Stimulated activated CD4-positive, alpha-beta T cell treated with anti-CD3 and anti-CD28 coated beads, Interleukin-1b, Interleukin-23, amount 100 ng/mL, for 24 hours (primary cell): ENCODE measurements at places on chromosomes 7 and 10.
A peak's percentile ranks its signal among the peaks of the same experiment; 100 is the strongest.

GRCh38 chr10:60359066-60359465 lies 30.6 kb downstream of the ANK3 start:
- DNase-seq = no peak

DNA sequence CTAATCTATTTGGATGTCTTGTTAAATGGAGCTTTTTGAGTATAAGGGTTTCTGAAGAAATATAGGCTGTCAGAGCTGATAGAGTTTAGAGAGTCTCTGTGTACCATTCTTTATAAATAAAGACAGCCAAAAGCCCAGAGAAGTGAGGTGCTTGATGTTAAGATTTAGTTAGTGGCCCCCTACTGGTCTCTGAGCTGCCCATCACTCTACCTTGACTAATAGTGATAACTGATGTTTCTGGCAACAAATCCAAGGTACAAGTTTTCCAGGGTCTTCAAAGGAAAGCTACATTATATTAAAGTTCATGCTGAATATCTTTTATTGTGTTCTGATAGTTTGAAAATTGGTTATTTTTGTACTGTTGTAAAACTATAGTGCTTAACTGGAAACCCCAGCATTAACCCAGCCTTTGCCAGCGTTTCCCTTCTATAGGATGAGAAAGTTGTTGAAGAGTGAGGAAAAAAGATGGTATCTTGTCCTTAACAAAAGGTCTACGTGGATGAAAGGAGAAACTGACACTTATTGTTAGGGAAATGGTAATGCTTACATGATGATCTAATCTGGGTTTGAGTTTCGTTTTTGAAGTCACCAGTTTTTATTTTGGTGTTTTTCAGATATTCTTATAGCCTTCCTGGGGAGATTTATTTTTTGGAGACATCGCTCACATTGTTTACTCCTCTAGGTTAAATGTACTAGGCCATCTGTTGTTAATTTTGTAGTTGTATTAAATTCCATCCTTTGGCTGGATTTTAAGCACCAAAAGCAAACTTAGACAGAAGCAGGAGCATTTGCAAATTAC lies 79.0 kb downstream of the AUTS2 start:
- DNase-seq = no peak

- no peak for DNase-seq
Observed at GRCh38 chr7:48130658-48131108, 40.6 kb upstream of the ABCA13 start.

GRCh38 chr7:113775401-113775800 lies 143.4 kb downstream of the PPP1R3A start:
- DNase-seq = no peak

GRCh38 chr10:73810735-73811465 lies 498 bp downstream of the NDST2 start:
- DNase-seq = peak; percentile 17

GRCh38 chr7:87581723-87582122 lies 19.0 kb downstream of the ABCB1 start:
- DNase-seq = no peak
